ENCODE measurements at places on chromosomes 5 and 9.
A peak's percentile ranks its signal among the peaks of the same experiment; 100 is the strongest.

- DNase-seq, result peak; percentile 22
Observed at GRCh38 chr5:6722015-6722414, 8.8 kb downstream of the TENT4A start.

- no peak for DNase-seq
Observed at GRCh38 chr5:59828623-59829022, 64.9 kb downstream of the PDE4D start.

- no peak for DNase-seq
Observed at GRCh38 chr5:177473443-177474001, at the start of gene DBN1. DBN1 (minus strand) TSS chr5:177473634; CDS start chr5:177473521, 113 bp downstream.

DNA sequence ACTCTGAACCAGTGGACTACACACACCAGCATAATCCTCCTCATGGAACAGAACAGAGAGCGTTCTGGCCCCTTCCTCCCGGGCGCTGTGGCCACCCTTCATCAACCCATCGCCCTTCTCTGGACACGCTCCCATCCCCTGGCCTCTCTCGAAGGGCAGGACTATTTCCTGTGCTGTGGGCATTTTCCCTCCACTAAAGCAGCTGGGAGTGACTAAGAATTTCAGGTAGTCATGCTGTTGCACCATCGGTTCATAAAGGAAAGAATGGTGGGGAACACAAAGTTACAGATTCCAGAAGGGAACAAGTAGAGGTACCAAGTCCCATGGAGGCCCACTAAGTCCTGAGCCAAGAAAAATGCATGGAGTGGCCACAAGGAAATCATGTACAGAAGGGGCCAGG, 68.6 kb downstream of the EPB41L4B start:
- no peak for DNase-seq

DNA sequence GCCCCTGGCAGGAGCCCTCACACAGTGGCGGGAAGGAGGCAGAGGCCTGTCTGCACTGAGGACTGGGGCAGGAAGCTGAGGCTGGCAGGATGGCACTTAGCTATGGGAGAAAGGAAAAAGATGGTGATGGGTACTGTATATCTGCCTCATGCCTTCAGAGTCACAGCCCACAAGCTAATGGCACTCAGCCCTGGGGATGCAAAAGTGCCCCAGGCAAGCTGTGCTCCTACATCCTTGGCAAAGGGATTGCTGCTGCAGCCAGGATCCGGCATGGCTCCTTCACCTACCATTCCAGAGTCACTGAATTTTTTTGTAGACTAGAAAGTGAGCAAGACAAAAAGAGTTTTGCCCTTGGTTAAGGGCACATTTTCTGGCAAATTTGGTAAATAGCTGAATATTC, 8.7 kb downstream of the ACSL6 start:
- DNase-seq, result no peak

- DNase-seq, result no peak
Observed at GRCh38 chr5:130286971-130287370, 382.7 kb downstream of the CHSY3 start.

- DNase-seq, result peak; percentile 89
Observed at GRCh38 chr5:139458580-139459407, 3.7 kb downstream of the ECSCR start.

DNA sequence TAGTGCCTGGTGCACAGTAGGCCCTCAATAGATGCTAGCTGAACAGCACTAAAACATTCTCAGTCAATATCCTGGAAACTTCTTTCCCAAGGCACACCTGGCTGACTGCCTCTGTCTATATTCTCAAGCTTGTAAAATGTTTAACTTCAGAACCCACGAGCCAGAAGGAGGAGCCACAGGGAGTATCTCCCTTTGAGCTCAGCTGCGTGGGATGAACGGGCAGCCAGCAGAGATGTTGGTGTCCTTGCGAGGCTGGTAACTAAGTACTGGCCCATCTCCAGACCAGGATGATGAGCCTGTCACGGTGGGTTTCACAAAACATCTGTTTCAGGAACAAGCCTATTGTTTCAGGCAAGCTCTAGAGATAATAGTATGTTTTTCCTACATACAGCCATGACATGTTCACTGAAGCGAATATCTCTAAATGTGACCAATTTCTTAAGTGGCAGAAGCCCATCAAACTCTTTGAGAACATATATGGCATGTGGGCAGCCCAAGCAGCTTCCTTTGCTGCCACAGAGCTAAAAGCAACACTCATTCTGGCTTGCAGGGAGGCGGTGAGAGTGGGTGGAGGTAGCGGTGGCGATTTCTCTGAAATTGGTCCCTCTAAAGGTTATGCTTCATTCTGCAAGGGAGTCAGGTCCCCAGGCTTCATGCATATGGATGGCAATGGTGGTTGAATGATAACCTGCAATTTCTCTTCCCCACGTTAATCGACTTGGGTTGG, 206.2 kb downstream of the TTLL11 start:
- no peak for DNase-seq

DNA sequence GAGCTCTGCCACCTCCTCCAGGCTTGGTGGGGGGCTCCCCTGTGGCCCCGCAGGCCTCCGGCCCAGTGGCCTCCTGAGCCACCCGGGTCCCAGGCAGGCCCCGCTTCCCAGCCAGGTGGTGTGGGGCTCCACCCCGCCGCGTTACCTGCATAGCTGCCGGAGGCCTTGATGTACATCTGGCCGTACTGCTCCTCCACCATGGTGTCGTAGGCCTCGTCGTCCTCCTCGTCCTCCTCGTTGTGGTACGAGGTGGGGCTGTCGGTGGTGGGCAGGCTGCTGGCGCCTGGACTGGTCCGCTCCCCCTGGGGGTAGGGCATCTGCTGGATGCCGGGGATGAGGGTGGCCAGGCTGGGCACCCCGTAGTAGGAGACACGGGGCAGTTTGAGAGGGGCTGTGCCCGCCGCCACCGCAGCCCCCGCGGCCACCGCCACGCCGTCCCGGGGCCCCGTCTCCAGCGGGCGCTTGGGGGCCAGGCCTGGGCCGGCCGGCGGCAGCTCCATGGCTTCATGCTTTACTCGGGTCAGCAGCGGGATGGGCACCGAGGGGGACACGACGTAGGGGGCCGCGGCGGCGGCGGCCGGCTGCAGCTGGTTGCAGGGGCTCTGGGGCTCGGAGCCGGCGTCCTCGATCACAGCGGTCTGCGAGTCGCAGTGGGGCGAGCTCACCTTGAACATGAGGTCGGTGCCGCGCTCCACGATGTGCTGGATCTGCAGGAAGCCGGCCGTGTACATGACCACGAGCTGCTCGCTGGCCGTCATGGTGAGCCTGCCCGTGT, 45.4 kb downstream of the NACC2 start:
- no peak for DNase-seq

DNA sequence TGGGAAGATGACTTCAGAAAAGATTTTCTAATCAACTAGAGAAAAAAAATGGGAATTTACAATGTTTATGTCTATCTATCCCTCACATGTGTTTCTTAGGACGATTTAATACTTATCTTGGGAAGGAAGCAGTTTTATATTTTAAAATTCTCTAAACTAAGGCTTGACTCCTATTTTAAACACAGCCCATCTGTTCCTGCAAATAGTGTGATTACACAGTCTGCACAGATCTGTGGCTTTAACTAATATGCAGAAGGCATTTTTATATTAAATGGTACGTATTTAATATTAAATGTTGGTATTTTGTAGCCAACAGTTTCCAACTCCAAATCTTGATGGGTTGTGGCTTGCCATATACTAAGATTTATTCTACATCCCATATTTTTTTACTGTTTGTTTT, 53.2 kb upstream of the EBF1 start:
- DNase-seq, result no peak

DNA sequence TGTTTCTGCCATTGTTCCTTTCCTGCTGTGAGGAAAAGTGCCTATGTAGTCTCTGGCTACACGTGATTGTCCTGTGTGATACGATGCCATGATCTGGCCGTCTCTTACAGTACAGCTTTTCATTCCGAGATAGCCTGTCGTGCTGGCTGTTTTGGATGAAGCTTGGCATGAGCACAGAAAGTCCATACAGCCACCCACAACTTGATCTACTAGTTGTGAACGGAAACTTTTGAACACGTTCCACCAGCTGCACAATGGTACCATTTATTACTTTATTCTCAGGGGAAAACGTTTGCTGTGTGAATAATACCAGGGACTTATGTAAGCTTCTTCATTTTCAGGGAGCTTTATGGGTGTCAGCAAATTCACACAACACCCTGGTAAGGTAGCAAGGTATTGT, 217.6 kb upstream of the ANKRD55 start:
- no peak for DNase-seq

DNA sequence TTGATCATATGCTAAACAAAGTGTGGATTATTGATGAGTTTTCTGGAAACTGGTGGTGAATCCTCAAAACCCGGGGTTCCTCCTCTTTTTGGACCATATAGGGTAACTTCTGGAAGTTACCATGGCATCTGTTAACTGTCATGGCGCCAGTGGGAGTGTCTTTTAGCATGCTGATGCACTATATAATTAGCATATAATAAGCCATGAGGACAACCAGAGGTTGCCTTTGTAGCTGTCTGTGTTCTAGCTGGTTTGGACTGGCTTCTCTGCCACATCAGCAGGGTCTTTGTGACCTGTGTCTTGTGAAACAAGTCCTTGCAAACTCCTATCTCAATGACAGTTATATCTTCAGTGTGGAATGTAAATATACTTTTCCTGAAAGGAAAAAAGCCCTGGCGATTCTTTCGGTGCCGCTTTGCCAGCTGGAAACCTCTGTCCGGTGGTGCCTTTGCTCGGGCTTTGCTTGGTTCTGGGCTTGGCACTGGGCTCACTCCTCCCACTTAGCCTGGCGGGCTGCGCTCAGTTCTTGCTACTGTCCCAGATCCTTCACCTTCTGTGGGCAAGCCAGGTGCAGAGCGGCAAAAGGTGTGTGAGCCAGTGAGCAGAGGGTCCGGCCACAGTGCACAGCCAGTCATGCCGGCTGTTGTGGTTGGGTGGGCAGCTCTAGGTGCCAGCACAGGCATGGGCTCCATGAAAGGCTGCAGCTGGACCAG, 20.4 kb downstream of the NXNL2 start:
- DNase-seq, result no peak

DNA sequence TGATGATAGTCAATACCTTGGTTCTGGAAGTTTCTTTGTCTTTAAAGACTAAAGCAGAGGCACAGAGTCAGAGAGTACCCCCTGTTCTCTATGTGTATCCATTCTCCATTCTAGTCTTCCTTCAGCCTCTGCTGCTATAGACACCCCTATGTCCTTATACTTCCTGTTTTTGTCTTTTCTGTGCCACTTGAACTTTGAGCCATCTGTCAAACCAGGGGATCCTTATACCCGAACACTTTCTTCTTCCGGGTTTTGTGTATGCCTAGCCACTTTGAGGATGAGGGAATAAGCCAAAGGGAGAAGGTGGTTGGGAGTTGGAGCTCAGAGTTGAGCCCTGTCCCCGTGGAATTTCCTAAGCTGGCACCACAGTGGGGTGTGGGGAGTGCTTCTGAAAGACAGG, 61.1 kb upstream of the IL6ST start:
- no peak for DNase-seq

Measured in activated CD4-positive, alpha-beta T cell treated with anti-CD3 and anti-CD28 coated beads, Interleukin-2, amount 10 ng/mL, durations not matched to agents 7 days and 5 days (primary cell).